GM12878 (cell line): ENCODE measurements at places on chromosomes 12 and 14. TPM values are rescaled to one million over a fixed set of nuclear protein-coding genes. Genes with fewer than 3 reads are reported as not detected.

The DHRS2 gene
- total RNA-seq = 0.49 and 0.58 TPM in 2 replicates

- H3K4me3 ChIP-seq = no peak overlapping the region
- peaks cover 3% of the 10 kb centered on the region for H3K4me1 ChIP-seq
- H3K27me3 ChIP-seq = no peaks in the 10 kb centered on the region
- no peak overlapping the region for H3K27ac ChIP-seq
- no peaks in the 10 kb centered on the region; the same call in 1 of the 2 replicates for H3K36me3 ChIP-seq
Measured at GRCh38 chr12:118319627-118320026, 53.1 kb downstream of the TAOK3 start.

- no peaks in the 10 kb centered on the region for H3K4me1 ChIP-seq
- H3K4me3 ChIP-seq = no peak overlapping the region
- H3K27me3 ChIP-seq = no peaks in the 10 kb centered on the region
- H3K36me3 ChIP-seq = no peaks in the 10 kb centered on the region
- no peak overlapping the region for H3K27ac ChIP-seq
- no peak for DNase-seq
Measured at GRCh38 chr12:101732318-101732717, 6.9 kb downstream of the SYCP3 start.

DNA sequence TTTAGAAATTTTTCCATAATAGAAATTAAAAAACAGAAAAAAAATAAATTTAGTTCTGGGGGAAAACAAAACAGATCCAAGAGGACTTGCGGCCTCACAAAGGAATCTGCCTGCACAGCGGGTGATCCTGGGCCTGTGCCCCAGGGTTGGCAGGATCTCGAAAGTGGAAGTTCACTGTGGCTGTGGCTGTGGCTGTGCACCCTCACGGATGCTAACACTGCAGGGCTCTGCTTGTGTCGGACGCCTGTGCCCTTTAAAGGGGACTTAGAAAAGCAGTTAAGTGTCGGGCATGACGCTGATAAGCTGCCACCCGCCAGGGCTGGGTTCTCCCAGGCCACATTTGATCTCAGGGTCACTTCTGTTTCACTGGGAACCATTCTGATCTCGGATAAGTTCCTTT is 209.1 kb downstream of the TTC7B start:
- H3K36me3 ChIP-seq = no peaks in the 10 kb centered on the region
- H3K4me1 ChIP-seq = no peaks in the 10 kb centered on the region; the same call in 1 of the 2 replicates
- H3K4me3 ChIP-seq = no peak overlapping the region
- no peak for DNase-seq

The KRT79 gene
- not detected in 2 replicates for total RNA-seq

- DNase-seq = no peak
- no peaks in the 10 kb centered on the region for H3K4me1 ChIP-seq
- 0 out of 2 replicates have a peak, but pooled peaks cover 3% of the 10 kb centered on the region for H3K27me3 ChIP-seq
- H3K36me3 ChIP-seq = no peaks in the 10 kb centered on the region
Measured at GRCh38 chr12:3263939-3264922, 187.1 kb downstream of the TSPAN9 start.

The STXBP6 gene
- 1.5 and 1.7 TPM in 2 replicates for total RNA-seq

DNA sequence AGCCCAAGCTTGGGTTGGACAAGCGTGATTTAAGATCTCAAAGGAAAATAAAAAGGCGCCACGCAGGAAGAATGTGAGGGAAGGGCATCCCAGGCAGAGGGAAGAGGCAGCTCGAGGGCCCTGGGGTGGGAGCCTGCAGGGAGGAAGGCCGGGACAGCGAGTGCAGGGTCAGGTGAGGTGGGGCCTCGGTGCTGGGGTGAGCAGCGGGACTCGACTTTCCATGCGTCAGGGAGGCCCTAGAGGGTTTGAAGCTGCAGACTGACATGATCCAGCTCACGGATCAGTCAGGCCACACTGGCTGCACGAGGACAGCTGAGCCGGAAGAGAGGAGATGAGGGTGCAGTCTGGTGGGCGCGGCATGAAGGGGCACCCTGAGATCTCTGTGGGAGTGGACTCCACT is 145.8 kb downstream of the RBM19 start:
- peaks cover 6% of the 10 kb centered on the region for H3K36me3 ChIP-seq
- H3K4me1 ChIP-seq = no peaks in the 10 kb centered on the region
- no peak for DNase-seq
- H3K27me3 ChIP-seq = no peaks in the 10 kb centered on the region
- H3K4me3 ChIP-seq = no peak overlapping the region

The CCDC177 gene
- total RNA-seq = not detected in 2 replicates

DNA sequence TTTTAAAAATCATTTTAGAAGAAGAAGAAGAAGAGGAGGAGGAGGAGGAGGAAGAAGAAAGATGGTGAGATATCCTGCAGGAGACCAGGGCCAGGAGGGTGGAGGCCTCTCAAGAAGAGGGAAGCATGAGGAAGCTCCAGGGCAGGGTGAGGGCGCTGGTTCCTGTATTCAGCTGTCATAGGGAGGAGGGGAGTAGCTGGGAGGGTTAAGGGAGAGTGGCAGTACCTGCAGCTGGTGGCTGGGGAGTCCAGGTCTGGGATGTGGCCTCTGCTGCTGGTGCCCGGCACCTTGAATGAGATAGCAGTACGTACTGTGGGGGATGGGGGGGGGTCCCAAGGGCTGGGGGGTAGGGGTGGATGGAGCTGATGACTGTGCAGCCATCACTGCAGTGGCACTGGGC is 9.8 kb downstream of the RBP5 start:
- H3K4me1 ChIP-seq = no peaks in the 10 kb centered on the region
- no peaks in the 10 kb centered on the region for H3K27me3 ChIP-seq
- no peak overlapping the region for H3K4me3 ChIP-seq
- H3K36me3 ChIP-seq = no peaks in the 10 kb centered on the region; the same call in 1 of the 2 replicates
- no peak for DNase-seq

- no peak overlapping the region for H3K4me3 ChIP-seq
- DNase-seq = no peak
- H3K36me3 ChIP-seq = peaks cover 31% of the 10 kb centered on the region
- no peaks in the 10 kb centered on the region for H3K4me1 ChIP-seq
- no peaks in the 10 kb centered on the region for H3K27me3 ChIP-seq
- H3K27ac ChIP-seq = no peak overlapping the region
Measured at GRCh38 chr12:51056242-51056641, 8.1 kb downstream of the LETMD1 start.

DNA sequence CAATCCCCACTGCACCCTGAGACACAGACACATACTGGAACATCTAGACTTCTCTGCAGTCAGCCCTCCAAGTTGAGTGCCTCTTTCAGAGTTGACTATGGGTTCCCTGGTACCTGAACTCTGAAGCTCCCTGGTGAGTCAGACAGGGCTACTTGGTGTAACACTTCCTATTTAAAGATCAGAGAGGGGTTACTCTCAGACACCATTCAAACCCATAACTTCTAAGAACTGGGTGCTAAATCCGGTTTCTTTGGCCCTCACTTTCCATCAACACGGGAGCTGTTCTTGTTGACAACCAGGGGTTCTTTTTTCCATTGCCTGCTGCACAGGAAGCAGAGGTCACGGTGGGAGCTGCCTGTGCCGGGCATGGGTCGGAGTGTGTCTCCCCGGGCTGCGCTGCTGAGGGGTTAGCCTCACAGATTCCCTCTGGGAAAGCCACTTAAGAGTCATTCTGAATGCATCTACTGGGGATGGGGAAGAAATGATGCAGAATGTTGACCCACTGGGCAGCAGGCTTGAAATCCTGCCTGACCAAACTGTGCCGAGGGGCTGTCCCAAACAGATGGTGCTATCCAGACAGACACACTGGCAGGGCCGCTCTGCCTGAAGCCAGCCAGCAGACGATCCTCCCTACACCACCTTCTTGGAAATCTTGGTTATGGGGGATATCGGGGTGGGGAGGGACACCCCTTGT is 74.1 kb downstream of the PITPNM2 start:
- no peaks in the 10 kb centered on the region for H3K36me3 ChIP-seq
- no peaks in the 10 kb centered on the region; the same call in 1 of the 2 replicates for H3K27me3 ChIP-seq
- peaks cover 12% of the 10 kb centered on the region for H3K4me1 ChIP-seq
